Fibroblast of lung (primary cell): ENCODE measurements at places on chromosomes 4 and X. TPM values are rescaled to one million over a fixed set of nuclear protein-coding genes. Genes with fewer than 3 reads are reported as not detected.

Gene OFD1
- total RNA-seq = 11.3 and 15.5 TPM in 2 replicates

Gene RNF175
- total RNA-seq = 0.26 TPM in 1 of 2 replicates, not detected in the other

DNA sequence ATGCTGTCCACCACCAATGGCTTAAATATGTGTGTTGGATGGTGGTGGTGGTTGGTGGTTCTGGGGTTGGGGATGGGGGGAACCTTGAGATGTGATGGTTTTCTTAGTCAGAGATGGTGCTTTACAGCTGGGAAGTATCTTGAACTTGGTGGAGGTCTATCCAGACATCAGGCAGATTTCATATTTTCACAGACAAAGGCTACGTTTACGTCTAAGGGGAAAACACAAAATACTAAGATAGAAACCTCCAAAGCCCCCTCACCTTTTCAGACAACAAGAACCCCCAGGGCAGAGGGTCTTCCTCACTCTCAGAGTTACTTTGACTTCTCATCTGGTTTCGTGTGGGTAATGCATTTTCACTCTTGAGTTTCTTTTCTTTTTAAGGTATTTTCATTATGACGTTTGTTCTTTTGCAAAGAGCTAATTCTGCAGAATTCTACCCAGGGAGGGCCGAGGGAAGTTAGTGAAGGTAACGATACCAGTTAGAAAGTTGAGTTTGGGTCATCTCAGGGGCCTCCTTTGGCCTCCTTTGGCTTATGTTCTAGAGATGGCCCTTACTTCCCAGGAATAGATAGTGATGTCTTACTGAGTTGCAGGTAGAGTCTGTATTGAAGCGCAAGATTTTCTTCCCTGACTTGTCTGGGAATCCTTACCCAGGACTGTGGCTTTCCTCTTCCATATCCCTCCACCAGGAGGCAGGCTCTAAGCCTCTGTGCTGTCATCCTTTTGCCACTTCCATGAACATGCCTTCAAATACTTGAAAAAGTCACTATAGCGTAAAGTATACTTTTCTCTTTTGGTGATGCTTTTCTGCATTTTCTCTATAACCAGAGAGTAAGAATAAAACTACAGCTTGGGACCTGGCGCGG, 31.9 kb downstream of the RHOH start:
- H3K4me3 ChIP-seq = no peak overlapping the region
- no peaks in the 10 kb centered on the region for H3K36me3 ChIP-seq
- no peak overlapping the region for H3K27ac ChIP-seq
- no peak for DNase-seq
- H3K27me3 ChIP-seq = no peaks in the 10 kb centered on the region
- no peaks in the 10 kb centered on the region for H3K4me1 ChIP-seq

DNA sequence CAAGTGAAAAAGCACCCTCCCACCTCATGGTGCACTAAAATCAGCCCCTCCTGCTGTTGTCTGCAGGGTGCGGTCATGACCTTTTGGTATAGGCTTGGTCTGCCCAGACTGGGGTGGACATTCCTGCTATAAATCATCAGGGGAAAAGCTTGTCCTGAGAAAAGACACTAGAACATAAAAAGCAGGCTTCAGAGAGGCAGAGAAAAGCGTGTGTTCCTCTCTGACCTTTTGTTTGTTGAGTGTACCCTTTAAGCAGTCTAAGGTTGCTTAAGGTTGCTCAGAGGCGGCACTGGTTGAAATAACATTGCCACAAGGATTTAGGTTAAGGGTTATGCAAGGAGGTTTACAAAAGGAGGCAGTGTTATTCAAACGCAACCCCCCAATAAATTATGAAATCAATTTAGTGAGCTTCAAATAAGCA, 43.5 kb downstream of the CCDC158 start:
- no peaks in the 10 kb centered on the region for H3K27me3 ChIP-seq
- no peak overlapping the region for H3K4me3 ChIP-seq
- no peak for DNase-seq

DNA sequence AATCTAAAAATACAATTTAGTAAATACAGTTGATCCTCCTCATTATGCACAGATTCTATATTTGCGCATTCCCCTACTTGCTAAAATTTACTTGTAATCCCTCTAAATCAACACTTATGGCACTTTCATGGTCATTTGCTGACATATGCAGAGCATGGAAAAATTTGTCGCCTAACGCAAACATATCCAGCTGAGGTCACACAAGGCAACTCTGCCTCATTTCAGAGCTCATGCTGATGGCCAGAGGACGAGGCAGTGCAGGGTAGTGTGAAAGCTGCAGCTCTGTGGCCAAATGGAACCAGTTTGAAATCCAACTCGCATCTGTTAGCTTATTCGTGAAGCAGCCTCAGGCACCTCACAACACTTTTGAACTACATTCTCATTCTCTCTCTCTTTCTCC, 39.7 kb upstream of the KLHL2 start:
- H3K27me3 ChIP-seq = no peaks in the 10 kb centered on the region
- no peak overlapping the region for H3K27ac ChIP-seq
- H3K4me1 ChIP-seq = no peaks in the 10 kb centered on the region
- no peak for DNase-seq
- H3K4me3 ChIP-seq = no peak overlapping the region

DNA sequence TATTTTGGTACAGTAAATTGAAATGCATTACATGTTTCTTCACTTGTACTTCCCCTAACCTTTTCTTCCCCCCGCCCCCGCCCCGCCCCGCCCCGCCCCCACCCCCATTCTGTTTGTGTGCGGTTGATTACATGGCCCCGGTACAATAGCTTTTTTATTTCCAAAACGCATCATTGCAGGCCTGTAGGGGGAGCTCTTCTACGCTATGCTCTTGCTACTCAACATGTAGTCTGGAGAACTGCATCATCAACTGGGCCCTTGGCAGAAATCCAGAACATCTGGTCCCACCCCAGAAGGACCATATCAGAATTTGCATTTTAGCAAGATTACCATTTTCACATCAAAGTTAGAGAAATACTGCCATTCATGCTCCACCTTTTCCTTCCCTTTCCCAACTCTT, 333.3 kb upstream of the DDX53 start:
- peak; percentile 47 for DNase-seq
- no peak overlapping the region for H3K27ac ChIP-seq
- H3K36me3 ChIP-seq = no peaks in the 10 kb centered on the region
- no peak overlapping the region for H3K4me3 ChIP-seq

- peaks cover 3% of the 10 kb centered on the region for H3K4me1 ChIP-seq
- no peaks in the 10 kb centered on the region for H3K27me3 ChIP-seq
- H3K4me3 ChIP-seq = no peak overlapping the region
- DNase-seq = no peak
Measured at GRCh38 chr4:14018191-14018853, 390.8 kb upstream of the BOD1L1 start.

- H3K36me3 ChIP-seq = no peaks in the 10 kb centered on the region
- H3K27ac ChIP-seq = no peak overlapping the region
- H3K27me3 ChIP-seq = no peaks in the 10 kb centered on the region
- peak; percentile 10 for DNase-seq
Measured at GRCh38 chr4:66032571-66032970, 362.3 kb upstream of the EPHA5 start.

Gene SPANXB1
- total RNA-seq = not detected in 2 replicates

DNA sequence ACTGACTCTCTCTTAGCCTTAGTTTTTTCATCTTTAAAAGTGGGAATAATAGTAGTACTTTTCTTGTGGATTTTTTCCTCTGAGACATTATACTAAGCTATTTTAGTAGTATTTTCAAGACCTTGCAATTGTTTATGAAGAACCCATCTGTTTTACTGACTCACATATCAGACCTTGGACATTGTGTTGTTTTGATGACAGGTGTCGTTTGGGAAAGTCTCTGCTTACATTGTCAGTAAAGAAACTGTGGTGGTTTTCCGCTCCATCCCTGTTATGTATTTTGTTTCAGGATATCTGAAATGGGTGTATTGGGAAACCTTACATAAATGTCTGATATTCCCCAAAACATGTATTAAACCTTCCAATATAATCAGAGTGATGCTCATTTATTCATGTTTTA, 92.2 kb downstream of the STIM2 start:
- DNase-seq = no peak
- H3K27ac ChIP-seq = no peak overlapping the region
- H3K27me3 ChIP-seq = no peaks in the 10 kb centered on the region
- no peak overlapping the region for H3K4me3 ChIP-seq
- H3K36me3 ChIP-seq = no peaks in the 10 kb centered on the region

Gene G6PD
- total RNA-seq = 52.1 and 86.2 TPM in 2 replicates

GRCh38 chr4:40395166-40395900, 60.2 kb downstream of the CHRNA9 start:
- DNase-seq = no peak
- H3K27me3 ChIP-seq = peaks cover 4% of the 10 kb centered on the region
- H3K27ac ChIP-seq = no peak overlapping the region
- no peak overlapping the region for H3K4me3 ChIP-seq
- no peaks in the 10 kb centered on the region for H3K4me1 ChIP-seq
